Stimulated activated CD8-positive, alpha-beta memory T cell treated with anti-CD3 and anti-CD28 coated beads, Interleukin-4, amount 100 ng/mL, for 4 hours (primary cell): ENCODE measurements at places on chromosomes 6 and 20.
A peak's percentile ranks its signal among the peaks of the same experiment; 100 is the strongest.

- DNase-seq, result no peak
Observed at GRCh38 chr6:169970306-169970988, 219.0 kb downstream of the ERMARD start.

DNA sequence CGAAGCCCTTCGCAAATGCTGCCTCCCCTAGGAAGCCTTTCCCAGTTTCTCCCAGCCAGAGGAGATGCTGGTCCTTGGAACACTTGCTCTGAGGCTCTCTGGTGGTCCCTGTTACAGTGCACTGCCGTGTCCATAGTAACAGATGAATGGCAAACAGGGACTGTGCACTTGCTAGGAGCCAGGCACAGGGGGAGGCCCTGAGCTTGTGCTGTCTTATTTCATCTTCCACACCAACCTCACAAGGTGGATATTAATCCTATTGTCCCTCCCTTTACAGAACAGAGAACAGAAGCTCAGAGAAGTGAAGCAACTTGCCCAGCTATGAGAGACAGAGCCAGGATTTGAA lies 19.0 kb downstream of the SRC start:
- DNase-seq, result no peak

DNA sequence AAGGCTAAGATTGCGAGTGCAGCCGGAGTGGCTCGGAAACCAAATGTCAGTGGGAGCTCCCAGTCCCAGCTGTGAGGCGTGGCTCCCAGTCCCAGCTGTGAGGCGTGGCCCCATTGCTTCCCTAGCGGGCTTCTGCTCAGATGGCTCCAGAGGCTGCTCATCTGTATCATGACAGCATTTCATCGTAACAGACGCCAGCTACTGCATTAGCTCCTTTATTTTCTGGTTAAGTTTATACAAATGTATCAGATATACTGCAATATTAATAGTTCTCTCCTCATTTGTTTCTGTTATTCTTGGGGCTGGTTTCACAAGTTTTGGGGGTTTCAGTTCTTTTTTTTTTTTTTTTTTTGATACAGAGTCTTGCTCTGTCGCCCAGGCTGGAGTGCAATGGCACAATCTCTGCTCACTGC lies 34.7 kb upstream of the TBXT start:
- no peak for DNase-seq

DNA sequence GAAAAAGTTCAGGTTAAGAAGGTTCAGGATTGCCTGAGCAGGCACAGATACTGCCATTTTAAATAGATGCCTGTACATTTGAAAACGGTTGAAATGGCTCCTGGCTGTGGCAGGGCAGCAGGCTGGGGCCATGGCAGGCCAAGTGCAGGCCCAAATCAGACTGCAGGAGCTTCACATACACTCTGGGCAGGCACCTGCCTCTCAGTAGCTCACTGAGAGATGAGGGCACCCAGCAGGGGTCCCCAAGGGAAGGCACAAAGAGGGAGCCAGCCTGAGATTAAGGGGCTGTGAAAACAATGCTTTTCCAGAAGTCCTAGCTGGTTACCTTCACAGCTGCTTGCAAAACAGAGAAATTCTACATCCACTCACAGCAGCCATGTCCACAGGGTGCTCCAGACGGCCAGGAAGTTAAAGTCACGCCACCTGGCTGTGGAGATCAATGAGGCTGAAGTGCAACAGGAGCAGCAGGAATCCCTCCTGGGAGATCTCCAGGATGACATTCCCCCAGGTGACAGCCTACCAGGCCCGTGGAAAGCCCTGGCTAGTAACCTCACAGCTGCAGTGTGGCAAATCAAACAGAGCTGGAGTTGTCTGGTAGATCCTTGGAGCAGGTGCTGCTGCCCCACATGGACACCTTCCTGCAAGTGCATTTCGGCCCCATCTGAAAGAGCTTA lies 6.2 kb upstream of the RAET1E start:
- no peak for DNase-seq

DNA sequence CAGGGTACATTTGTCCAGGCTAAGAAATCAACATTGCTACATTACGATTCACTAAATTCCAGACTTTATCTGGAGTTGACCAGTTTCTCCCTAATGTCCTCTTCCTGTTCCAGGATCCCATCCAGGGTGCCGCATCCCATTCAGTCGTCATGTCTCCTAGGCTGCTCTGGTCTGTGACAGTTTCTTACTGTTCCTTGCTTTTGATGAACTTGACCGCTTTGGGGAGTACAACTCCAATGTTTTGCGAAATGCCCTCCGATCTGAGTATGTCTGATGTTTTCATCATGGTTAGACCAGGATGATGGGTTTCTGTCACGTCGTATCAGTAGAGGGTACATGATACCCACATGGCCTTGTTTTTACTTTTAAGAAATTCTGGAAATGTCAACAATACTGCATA lies 62.2 kb downstream of the CTCFL start:
- DNase-seq, result no peak

GRCh38 chr20:20594171-20594530 lies 118.3 kb downstream of the RALGAPA2 start:
- DNase-seq, result no peak

DNA sequence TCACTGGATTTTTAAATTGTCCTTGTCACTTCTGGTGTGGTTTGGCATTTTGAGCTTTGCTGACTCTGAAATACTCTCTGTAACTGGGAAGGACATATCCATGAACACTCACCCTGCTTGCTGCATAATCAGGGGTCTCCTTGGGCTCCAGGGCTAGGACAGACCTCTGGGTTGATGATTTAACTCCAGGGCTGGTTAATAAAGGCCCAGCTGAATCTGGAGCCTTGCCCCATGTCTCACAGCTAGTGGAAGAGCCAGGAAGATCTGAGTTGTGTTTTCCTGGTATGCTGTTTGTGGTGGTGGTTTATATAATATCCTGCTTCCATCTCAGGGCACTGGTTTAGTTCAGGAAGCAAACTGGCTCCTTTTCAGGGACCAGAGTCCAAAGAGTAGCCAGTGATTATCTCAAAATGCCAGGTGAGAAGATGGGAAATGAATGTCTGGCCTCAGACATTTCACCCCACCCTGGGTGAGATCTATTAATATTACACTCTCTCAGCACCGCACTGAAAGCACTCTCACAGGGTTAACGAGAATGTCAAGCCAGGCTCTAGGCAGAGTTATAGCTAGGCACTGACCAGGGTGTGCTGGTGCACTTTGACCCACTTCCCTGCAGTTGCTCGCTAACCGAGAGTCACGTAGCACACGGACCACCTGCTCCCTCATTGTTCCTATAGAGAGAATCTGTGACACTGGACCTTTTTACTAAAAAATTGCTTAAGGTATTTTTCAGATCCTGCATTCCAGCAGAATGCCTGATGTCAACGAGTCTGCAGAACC lies 90.1 kb upstream of the SLC22A16 start:
- DNase-seq, result no peak

GRCh38 chr6:53547166-53547810 lies 2.4 kb upstream of the GCLC start:
- no peak for DNase-seq

DNA sequence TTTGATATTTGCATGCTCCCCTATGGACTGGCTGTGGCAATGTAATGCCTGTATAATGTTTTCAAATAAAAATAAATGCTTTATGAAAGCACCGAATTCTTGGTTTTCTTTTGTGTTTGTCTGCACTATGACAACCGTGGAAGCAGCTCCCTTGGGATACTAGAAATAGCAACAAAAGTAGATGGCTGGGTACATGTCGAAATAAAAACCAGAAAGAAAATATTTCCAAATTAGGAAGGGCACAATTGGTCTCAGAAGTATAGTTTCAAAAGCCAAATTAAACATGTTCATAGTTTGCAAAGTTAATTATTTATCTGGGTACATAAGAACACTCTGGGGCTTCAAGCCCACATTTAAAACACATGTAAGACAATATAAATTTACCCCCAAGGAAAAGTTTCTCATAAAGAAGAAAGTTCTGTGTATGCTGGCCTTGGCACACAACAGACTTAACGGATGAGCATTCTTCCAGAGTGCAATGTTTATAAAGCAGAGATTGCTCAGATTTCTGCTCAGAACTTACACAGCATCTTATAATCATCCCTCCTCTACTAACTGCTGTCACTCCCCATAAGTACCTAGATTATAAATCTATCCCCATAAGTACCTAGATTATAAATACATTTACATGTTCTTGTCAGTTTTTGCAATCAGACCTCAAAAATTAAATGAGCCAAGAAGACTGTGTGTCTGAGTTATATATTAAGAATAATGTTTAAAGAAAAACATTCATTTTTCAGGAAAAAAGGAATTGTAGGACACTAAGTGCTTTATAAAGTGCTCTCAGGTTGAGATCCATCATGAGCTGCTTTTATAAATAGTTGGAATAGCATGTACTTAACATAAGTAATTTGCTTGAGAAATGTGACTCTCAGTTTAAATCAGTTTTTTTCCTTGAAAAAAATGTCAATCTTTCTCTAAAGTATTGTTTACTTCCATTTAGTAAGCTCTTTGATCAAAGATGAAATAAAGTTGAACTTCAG lies 230.2 kb upstream of the PLN start:
- DNase-seq, result no peak

GRCh38 chr20:13690943-13691342 lies 52.2 kb upstream of the TASP1 start:
- DNase-seq, result no peak

GRCh38 chr20:4064144-4064909 lies 49.0 kb upstream of the RNF24 start:
- DNase-seq, result no peak

- DNase-seq, result no peak
Observed at GRCh38 chr6:151616091-151616513, 122.3 kb downstream of the CCDC170 start.

GRCh38 chr6:168313431-168314011 lies 6.1 kb downstream of the DACT2 start:
- no peak for DNase-seq

DNA sequence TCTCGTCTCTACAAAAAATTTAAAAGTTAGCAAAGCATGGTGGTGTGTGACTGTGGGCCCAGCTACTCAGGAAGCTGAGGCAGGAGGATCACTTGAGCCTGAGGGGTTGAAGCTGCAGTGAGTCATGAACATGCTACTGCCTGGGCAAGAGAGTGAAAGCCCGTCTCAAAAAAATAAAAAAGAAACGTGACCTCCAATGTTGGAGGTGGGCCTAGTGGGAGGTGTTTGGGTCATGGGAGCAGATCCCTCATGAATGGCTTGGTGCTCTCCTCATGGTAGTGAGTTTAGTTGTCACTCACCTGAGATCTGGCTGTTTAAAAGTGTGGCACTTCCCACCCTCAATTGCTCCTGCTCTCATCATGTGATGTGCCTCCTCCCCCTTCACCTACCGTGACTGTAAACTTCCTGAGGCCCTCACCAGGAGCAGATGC lies 24.3 kb downstream of the RBL1 start:
- DNase-seq, result no peak

GRCh38 chr6:89410788-89411144 lies 1.3 kb downstream of the RRAGD start:
- DNase-seq, result no peak

GRCh38 chr6:39166189-39166911 lies 51.4 kb upstream of the SAYSD1 start:
- DNase-seq, result peak; percentile 75

DNA sequence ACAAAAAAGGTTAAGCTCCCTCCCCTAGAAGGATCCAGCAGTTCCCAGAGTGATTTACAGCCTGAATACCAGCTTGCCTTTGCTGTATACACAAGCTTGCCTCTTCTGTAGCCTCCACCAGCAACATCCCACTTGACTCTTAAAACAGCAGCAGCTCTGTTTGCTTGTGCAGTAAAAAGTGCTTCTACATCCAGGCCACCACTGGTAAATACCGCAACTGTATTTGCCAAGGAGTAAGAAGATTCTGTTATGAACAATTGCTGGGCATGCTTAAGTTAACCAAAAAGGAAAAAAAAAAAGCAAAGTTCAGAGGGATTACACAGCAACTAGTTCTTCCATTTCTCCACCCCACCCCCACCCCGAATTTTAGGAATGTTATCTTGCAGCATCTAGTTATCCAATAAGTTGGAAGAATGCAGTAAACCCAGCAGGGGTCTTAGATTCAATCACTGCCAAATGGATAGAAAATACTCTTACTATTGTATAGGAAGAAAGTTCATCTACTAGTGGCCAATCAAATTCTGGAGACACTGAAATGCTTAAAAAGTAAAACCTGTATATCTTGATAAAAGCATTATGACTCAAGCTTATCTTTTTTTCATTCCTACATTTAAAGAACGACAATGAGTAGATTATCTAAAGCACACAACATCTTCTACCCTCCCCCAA lies 4.8 kb downstream of the SALL4 start:
- no peak for DNase-seq

GRCh38 chr20:63750807-63751470 lies 11.4 kb downstream of the SLC2A4RG start:
- DNase-seq, result peak; percentile 43

DNA sequence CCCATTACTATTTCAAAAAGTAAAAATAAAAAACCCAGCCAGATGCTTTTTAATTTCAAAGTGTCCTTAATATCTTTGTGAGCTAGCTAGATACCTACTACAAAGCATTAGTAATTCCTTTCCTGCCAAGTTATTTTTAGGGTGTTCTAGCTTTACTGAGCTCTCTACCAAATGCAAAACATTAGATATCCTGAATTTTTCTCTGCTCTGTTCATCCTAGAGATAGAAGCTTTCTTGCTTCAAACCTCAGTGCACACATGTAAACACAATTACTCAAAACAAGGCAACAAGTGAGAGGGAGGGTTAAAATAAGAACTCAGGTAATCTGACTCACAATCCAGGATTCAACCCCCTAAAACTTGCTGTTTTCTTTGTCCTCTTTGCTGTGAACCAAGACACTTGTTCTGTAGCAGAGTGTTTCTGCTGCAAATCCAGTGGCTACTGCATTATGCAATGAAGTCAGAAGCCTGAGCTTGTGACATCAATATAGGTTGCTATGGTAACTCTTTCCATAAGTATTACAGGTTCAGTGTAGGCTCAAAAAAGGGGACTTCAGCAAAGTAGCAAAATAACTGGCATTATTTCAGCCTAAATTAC lies 72.6 kb upstream of the STXBP5 start:
- DNase-seq, result no peak

GRCh38 chr6:124423621-124424020 lies 538.6 kb upstream of the RNF217 start:
- DNase-seq, result no peak

- no peak for DNase-seq
Observed at GRCh38 chr6:158642097-158642601, 2.4 kb downstream of the DYNLT1 start.

- DNase-seq, result no peak
Observed at GRCh38 chr6:108736832-108737231, 111.4 kb upstream of the ARMC2 start.

DNA sequence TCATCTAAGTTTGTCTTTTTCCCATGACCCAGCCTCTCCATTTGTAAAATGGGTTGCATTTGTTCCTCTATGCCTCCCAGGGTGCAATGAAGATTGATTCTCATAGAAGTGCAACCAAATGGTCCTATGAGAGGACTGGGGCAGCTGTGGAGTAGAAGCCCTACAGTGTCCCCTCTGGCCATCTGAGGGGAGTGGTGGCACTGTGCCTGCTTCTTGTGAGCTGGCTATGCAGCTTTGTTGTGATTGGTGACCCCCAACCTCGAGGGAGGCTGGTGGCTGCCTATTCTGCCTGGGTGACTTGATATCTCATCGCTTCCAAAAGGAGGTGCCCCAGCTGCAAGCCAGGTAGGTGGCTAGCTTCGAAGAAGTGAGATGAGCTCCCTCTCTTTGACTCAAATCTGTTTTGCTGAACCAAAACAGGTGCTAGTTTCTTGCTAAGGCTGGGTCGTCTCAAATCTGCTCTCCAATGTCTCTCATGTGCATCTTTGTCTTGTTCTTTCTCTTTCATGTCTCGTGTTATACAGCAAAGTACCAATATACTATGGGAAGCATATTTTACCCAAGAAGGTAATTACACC lies 33.9 kb downstream of the TXLNB start:
- DNase-seq, result no peak
